ENCODE measurements at places on chromosomes 12 and 14.
A peak's percentile ranks its signal among the peaks of the same experiment; 100 is the strongest.

DNA sequence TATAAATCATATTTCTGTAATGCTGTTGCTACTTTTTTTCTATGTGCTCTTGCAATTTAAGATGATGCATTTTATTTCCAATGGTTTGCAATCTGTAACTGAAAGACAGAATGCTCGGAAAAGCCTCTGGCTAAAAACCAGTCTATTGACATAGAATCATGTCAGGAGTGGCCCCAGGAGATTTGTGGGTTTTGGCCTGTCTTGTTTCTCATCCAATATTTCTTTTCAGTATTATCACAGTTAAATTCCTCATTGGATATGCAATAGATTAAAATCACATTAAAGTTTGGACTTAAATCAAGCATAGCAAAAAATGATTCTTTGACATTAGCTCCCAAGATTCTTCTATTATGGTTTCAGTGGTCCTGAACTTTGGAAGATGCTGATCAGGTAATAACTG, 19.1 kb upstream of the SLC38A2 start:
- no peak for DNase-seq

DNA sequence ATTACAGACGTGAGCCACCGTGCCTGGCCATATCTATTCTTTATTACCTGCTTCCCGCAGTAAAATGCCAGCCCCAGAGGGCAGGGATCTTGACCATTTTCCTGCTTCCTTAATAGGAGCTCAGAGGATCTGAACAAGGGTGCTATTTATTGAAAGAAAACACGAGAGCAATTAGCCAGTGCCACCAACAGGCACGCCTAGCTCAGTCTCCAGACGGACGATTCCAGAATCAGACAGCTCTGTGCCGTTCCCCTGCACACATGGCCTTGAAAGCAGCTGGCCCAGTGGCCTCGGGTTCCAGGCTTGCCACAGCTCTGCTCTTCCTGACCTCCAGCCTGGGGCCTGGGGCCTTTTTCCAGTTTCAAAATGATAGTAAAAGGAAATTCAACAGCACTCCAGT, 135.2 kb upstream of the RFLNA start:
- no peak for DNase-seq

DNA sequence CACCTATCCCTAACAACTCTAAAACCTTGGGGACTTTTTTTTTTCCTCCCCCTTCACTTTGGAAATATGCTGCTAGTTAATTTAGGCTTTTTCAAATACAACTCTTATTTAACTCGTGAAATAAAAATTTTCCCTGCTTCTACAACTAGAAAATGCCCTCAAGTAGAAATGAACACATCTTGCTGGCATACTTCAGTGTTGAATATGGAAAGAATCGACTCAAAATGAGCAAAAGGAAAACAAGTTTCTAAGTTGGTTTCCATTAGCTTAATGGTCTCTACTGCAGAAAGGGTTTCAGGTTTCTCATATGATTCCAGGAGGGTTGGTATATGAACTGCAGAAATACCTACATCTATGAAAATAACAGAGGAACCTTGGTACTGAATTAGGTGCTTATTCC, 118.3 kb upstream of the TMTC1 start:
- DNase-seq, result no peak

DNA sequence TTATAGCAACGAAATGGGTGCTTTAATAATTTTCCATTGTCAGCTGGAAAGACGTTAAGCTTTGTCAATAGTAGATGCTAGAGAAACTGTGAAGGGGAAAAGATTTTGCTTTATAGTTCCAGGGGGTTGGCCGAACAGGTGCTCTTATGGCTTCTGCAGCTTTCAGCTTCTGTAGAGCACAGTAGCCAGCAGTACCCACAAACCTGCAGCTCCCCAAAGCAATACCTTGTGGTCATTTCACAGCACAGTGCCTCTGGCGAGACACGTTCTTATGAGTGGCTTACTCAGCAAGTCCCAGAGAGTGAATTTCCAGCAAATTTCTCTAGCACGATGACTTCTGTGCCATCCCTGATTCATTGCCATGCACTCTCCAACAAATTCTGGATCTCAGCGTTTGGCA, 416.3 kb upstream of the ATP2B1 start:
- DNase-seq, result no peak

DNA sequence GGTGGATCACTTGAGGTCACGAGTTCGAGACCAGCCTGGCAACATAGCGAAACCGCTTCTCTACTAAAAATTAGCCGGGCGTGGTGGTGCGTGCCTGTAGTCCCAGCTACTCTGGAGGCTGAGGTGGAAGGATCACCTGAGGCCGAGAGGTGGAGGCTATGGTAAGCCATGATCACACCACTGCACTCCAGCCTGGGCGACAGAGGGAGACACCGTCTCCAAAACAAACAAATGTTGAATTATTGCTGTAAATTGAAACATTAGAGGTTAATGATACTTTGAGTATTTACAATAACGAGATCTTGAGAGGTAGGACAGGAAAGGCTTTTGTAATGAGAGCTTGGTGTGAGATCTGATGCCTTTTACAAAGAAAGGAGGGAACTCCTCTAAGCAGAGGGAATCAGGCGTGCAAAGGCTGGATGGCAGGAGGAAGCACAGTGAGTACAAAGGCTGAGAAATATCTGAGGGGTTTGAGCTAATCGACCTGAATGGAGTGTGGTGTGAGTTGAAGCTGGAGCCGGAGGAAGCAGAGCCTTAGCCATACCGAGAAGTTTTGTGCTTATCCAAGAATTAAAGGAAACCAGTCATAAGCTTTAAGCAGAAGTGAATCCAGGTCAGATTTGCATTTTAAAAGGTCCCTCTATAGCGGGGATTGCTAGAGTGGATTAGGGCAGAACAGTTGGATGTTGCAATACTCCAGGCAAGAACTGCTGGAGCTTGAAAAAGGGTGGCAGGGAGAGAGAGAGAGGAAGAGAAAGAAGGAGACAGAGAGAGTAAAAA, 1.1 kb downstream of the RHNO1 start:
- DNase-seq, result no peak

DNA sequence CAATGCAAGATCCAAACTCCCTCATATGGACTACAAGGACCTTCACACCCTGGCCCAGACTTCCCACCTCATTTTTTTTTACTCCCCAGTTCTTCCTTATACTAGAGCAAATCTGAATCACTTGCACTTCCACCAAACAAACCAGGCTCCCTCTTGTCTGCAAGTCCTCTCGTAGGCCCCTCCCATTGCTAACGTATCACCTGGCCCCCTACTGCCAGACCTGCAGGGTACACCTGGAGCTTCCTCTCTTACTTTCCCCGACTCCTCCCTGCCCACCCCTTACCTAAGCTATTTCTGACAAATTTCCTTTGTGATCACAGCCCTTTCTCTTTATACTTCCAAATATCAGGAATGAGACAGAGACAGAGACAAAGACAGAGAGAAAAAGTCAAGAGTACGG, 463.9 kb downstream of the GALC start:
- no peak for DNase-seq

DNA sequence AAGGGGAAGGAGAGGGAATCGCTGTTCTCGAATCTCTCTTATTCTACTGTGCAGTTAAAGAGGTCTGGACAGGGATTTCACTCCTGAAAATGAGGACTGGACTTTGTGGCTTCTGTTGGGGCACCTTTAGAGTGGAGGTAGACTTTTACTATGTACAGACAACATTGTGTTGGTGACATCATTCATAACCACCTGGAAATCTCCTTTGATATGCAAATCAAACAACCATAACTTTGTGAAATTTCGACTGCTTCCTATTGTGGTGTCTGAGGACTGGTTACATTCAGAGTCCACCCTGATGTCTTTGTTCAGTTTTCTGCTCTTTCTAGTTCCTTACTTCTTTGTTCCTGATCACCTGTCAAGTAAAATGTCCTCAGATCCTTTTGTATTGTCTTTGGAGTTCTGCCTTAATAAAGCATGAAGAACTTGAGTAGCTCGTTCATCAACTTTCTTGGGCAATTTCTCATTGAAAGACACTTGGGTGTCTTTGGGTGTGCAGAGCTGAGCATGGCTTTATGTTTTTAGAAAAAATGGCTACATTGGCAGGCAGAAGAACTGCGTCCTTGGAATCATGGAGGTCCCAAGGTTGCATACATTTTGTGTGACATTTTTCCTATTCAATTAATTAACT, 29.8 kb downstream of the LRRK2 start:
- no peak for DNase-seq

- no peak for DNase-seq
These were observed 50.7 kb downstream of the TPCN1 start for GRCh38 chr12:113271853-113272561.

DNA sequence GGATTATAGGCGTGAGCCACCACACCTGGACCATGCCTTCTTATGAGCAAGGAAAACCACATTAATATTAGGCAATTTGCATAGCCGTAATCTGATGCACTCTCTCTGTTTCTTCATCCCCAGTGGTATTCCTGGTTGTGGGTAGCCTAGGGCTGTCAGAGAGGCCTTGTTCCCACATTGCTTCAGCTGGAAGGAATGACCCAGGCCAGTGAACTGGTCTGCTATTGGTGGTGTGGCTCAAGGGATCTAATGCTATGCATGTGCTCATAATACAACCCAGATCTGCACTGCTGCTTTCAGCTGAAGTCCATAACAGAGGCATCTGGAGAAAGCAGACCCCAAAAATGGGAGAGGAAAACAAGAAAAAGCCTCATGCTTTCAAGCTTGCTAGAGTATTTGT, 33.1 kb upstream of the G2E3 start:
- DNase-seq, result no peak

DNA sequence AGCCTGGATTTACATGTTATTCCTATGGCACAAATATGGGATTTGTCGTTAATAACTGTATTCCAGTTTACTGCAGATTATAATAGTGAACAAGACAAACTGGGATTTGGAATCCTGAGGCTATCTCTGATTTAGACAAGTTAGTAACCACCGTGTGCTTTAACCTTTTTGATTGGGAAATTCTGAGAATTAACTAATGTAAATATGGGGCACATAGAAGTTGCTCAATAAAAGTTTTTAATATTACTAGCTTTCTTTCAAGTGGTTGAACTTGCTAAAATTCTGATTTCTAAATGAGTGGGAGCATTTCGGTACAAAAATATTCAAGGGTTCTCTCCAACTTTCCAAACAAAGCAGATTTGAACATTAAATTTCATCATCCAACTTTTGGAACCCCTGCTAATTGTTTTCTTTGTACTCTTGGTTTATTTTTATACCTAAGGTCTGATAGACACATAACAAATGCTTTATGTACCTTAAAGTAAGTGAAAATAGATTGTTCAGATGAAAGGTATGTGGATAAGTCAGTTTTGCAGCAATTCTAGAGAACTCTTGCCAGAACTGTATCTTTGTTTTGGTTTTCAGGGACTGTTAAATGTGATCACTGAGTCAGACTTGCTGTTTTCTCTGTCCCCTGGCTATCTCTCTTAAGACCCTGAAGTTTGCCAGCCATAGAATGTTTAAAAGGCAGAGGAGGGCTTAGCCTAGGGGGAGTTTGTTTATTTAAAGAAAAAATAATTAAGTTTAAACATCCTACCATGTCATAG, 57.5 kb downstream of the FRS2 start:
- peak; percentile 19 for DNase-seq

GRCh38 chr14:100610511-100611217, 23.4 kb upstream of the BEGAIN start:
- DNase-seq, result no peak

GRCh38 chr12:6790496-6791150, 1.3 kb downstream of the CD4 start:
- no peak for DNase-seq

DNA sequence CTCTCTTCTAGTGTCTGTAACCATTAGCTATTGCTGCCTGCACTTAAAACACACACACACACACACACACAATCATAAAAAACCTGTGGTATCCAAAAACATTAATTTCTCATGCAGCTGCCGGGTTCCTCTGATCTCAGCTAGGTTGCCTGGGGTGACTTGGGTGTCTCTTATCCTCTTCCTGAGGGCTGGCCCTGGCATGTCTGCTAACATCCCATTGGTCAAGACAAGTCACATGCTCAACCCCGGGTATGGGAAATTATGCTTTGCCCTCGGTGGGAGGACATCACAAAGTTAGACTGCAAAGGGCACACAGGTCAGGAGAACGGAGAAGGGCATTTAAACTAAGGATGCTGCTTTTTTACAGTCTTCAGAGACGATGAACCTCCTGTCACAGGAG, 55.7 kb downstream of the TRPV4 start:
- DNase-seq, result no peak

- DNase-seq, result no peak
These were observed 120.9 kb downstream of the TMTC1 start for GRCh38 chr12:29662734-29663323.

- DNase-seq, result no peak
These were observed 187.0 kb downstream of the TMEM132D start for GRCh38 chr12:129716825-129717224.

- no peak for DNase-seq
These were observed 68.8 kb downstream of the RNFT2 start for GRCh38 chr12:116806845-116807440.

DNA sequence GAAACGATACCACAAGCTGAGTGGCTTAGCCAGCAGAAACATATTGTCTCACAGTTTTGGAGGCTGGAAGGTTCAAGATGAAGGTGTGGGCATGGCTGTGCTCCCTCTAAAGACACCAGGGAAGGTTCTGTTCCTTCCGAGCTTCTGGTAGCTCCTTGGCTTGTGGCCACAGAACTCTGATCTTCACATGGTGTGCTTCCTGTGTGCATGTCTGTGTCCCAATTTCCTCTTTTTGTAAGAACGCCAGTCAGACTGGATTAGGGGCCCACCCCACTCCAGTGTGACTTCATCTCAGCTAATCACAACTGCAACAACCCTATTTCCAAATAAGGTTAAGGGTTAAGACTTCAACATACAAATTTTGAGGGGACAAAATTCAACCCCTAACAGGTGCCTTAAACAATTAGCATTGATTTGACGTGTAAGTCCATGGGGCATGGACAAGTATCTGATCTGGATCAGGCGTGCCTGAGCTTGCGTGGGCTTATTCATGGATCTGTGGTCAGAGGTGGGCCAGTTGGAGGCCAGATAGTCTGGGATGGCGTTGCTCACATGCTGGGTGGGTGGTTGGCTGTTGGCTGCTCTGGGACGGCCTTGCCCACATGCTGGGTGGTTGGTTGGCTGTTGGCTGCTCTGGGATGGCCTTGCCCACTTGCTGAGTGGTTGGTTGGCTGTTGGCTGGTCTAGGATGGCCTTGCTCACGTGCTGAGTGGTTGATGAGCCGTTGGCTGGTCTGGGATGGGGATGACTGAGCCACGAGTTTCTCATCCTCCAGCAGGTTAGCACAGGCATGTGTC, 88.5 kb downstream of the LGMN start:
- DNase-seq, result peak; percentile 46

GRCh38 chr14:36979863-36980262, 192.5 kb downstream of the SLC25A21 start:
- DNase-seq, result no peak
